Right ventricle myocardium superior (tissue), 1 donor: ENCODE measurements at places on chromosomes 3 and 15.

- DNase-seq, result no peak
Measured at GRCh38 chr15:29712149-29712885, 110.0 kb downstream of the TJP1 start.

DNA sequence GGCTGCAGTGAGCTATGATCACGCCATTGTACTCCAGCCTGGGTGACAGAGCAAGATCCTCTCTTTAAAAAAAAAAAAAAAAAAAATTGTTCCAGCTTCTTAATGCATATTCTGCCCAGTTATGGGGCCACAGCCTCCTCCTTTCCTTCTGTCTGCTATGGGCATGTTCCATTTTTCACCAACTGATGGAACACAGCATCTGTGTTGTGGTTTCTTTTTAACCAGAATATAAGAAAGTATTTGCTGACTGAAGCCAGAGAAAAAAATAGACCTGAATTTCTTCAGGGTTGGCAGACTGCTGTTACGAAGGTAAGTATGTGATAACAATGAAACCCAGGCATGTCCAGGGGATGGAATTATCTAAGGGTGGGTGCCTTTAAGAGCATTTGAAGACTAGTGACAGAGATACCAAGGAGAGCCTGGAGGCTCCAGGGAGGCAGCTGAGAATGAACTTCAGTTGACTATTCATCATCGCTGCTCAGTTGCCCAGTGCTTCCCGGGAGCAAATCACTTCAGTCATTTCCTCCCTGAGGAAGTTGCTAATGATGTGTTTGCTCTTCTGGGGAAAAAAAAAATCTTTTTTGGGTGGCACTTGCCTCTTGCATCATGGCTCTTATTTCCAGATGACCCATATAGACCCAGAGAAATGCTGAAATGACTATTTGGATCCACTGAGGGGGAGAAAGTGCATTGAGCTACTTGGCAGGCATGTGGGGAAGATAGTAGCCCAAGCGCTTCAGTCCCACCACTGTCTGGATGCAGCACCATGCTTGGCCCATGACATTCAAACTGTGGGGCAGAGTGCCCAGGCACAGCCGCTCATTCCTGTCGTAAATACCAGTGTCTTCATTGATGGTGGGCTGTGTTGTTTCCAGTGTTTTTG lies 14.5 kb downstream of the NCBP2 start:
- DNase-seq, result no peak

DNA sequence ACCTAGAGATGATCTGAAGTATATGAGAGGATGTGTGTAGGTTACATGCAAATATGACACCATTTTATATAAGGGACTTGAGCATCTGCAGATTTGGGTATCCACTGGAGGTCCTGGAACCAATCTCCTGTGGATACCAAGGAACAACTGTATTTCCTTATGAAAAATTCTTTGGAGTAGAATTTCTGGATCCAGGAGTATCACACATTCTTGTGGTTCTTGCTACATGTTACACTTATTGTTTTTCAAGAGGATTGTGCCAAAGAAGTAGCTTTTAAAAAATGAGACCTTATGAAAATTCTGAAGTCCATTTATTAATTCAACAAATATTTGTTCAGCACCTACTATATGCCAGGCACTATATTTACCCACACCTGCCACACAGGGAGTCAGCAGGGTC lies 15.7 kb upstream of the TBC1D23 start:
- DNase-seq, result no peak

GRCh38 chr15:35442742-35443141 lies 103.2 kb downstream of the DPH6 start:
- DNase-seq, result no peak

DNA sequence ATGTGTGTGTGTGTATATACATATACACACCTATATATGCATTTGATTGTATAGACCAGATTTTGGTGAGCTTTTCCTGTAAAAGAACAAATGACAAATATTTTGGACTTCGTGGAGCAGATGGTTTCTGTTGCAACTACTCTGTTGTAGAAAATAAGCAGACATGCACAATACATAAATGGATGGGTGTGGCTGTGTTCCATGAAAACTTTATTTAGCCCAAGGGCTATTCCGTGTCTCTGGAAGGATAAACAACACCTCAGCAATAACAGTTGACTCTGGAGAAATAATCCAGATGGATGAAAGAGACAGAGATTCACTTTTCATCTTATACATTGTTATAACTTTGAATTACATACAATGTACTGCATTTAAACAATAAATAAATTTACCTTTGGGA lies 441.4 kb downstream of the CNTN3 start:
- DNase-seq, result no peak

DNA sequence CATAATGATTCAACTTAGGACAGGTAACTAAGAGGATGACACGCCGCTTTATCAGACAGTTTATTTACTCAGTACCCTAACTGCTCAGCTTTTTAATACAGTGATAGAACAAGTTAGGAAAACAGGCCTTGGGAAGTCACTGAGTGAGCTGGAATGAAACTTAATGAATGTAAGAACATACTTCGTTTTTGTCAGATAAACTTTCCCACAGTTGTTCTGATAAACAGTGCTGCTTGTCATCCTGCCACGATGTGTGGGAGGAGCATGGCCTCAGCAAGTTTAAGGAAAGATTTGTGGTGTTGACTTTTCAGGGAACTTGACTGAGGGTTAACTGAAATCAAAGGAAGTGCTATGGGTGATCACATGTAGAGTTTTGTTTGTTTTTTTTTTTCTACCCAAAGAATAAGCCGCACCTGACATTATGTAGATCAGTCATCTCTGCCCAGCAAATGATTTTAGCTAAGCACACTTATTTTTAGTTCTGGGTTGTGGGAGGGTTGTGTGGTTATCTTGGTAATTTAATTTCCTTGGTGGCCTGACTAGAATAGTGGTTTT lies 5.6 kb upstream of the P2RY14 start:
- DNase-seq, result no peak

GRCh38 chr3:82202269-82202668 lies 440.8 kb upstream of the GBE1 start:
- DNase-seq, result no peak

- DNase-seq, result no peak
Measured at GRCh38 chr15:85687329-85687728, 107.4 kb downstream of the KLHL25 start.

DNA sequence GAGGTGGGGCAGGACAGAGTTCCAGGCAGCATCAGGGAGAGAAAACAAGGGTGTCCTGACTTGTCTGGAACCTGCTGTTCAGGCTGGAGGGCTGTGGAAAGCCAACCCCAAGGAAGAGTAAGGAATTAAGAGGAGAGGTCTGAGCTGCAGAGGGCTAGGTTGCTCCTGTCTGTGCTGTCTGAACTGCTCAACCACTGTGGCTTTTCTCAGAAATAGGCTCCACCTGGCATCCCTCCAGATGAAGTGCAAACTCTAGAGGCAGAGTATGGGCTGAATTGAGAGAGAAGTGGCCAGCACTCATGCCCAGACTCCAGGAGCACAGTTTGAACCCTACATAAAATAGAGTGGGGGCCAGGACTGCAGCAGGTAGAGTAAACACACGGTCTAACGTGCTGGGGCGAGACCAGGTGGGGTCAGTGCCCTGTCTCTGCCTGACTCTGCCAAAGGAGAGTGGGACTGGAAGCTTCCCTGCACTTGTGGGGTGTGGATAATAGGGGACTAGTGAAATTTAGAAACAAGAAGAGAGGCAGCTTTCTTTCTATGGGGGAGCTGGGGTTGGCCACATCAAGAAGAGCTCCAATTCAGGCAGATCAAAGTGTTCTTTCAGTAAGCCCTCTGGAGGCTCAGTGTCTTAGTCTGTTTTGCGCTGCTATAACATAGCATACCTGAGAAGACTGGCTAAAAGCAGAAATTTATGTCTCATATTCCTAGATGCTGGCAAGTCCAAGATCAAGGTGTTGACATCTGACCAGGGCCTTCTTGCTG lies 28.0 kb upstream of the MNS1 start:
- DNase-seq, result no peak
